ENCODE measurements at places on chromosomes 6 and 20. TPM values are rescaled to one million over a fixed set of nuclear protein-coding genes. Genes with fewer than 3 reads are reported as not detected.

WFDC2 gene
- not detected for polyA plus RNA-seq

GRCh38 chr20:25030007-25030648 is 27.8 kb downstream of the ACSS1 start:
- DNase-seq, result no peak

GRCh38 chr6:163876391-163876790 is 461.9 kb downstream of the QKI start:
- no peak for DNase-seq

- no peak for DNase-seq
These were observed 3.0 kb upstream of the CST11 start for GRCh38 chr20:23455639-23456038.

Measured in AG04450 (cell line).